ENCODE measurements at places on chromosomes 2 and 18. TPM values are rescaled to one million over a fixed set of nuclear protein-coding genes. Genes with fewer than 3 reads are reported as not detected.

DNA sequence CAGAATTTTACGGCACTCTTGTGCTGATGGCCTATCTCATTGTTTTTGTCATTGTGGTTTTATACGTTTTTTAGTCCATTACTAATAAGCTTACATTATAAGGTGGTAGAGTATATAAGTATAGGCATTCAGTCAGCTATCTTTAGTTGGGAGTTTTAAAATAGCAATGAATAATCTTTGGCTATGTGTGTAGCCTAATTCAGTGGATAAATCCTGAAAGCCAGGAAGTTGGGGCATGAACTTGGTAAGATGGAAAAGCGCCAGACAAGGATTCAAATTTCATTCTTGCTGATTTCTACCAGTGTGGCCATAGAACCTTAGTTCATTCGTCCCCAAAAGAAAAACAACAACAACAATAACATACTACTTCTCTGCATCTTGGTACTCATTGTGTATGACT lies 31.2 kb downstream of the EPC2 start:
- DNase-seq: no peak

The FRZB gene
- total RNA-seq: 38.0 TPM

The UGT1A4 gene
- 1.6 TPM for total RNA-seq

- no peak for DNase-seq
These were observed 215.3 kb downstream of the TTC32 start for GRCh38 chr2:19686439-19686838.

- DNase-seq: no peak
These were observed 13.1 kb downstream of the FBLN7 start for GRCh38 chr2:112151271-112151670.
